ENCODE measurements at places on chromosomes 2 and 18.

- no peak for DNase-seq
These were observed 133.2 kb upstream of the ID2 start for GRCh38 chr2:8548619-8549150.

DNA sequence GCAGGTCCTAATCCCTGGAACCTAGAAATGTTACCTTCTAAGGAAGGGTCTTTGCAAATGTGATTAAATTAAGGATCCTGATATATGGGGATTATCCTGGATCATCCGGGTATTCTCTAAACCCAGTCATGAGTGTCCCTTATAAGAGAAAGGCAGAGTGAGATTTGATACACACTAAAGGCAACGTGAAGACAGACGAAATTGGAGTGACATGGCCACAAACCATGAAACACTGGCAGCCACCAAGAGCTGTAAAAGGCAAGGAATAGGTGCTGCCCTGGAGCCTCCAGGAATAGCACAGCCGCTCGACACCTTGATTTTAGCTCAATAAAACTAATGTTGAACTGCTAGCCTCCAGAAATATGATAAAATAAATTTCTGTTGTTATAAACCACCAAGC, 45.0 kb downstream of the TPGS2 start:
- DNase-seq = no peak

- peak; percentile 90 for DNase-seq
These were observed 100.5 kb downstream of the KCNF1 start for GRCh38 chr2:11012131-11012693.

DNA sequence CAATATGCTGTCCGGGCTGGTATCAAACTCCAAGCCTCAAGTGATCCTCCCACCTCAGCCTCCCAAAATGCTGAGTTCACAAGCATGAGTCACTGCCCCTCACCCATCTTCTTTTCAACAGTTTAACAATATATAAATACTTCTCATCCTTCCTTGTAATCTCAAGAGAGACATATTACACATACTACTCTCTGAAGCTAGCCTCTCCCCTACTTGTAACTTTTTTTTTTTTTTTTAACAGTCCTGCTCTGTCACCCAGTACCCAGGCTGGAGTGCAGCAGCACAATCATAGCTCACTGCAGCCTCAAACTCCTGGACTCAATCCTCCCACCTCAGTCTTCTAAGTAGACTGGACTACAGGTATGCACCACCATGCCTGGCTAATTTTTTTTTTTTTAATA, 5.7 kb downstream of the GFPT1 start:
- DNase-seq = no peak

DNA sequence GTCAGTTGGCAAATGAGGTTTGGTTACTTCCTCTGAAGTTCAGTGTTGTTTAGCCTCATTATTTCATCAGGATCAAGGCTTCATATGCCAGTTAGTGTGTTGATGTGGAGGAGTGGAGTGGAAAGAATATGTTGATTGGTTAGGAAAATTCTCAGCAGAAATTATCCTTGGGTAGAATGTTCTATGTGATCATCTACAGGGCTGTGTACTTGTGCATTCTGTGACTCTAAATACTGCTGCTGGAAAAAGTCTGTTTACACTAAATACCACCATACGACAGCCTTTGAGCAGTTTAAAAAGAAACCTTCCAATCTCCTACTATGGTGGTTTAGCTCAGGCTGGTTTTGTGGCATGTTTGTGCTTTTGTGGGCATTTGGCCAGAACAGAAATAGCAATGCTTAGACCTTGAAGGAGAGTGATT, 25.8 kb downstream of the CAB39 start:
- DNase-seq = no peak

DNA sequence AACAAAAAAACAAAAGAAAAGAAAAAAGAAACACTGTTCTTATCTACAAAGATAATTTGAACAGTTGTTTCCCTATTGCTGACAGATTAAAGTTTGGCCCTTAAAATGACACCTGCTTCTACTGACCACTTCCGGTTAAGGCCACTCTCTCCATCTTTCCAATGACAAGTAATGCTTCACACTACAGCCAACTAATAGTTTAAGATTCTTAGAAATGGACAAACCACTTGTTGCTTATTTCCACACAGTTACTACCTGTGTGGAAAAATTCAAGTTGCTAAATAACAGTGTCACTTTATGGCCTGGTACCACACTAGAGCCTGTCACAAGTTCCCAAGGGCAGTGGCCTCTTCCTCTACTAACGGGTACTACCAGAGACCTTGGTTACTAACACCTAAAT, 2.4 kb downstream of the TMEM185B start:
- no peak for DNase-seq
